ENCODE measurements at places on chromosomes 11 and 22.

DNA sequence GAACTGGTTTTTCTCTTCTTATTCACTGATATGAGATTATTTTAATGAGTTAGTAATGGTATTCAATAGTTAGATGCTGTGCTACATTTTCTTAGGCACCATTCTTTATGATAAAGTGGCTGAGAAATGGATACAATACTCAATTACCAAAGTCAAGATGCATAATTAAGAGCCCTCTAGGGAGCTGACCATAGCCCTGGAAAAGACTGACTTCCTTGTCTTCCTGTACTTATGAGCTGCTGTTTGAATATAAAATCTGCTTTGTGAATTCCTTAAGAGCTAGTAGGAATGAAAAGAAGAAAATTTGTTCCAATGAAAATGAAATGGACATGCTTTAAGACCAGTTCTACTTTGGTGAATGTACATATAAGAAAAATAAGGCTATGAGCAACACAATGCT is 452.3 kb downstream of the KCNA4 start:
- DNase-seq: no peak

DNA sequence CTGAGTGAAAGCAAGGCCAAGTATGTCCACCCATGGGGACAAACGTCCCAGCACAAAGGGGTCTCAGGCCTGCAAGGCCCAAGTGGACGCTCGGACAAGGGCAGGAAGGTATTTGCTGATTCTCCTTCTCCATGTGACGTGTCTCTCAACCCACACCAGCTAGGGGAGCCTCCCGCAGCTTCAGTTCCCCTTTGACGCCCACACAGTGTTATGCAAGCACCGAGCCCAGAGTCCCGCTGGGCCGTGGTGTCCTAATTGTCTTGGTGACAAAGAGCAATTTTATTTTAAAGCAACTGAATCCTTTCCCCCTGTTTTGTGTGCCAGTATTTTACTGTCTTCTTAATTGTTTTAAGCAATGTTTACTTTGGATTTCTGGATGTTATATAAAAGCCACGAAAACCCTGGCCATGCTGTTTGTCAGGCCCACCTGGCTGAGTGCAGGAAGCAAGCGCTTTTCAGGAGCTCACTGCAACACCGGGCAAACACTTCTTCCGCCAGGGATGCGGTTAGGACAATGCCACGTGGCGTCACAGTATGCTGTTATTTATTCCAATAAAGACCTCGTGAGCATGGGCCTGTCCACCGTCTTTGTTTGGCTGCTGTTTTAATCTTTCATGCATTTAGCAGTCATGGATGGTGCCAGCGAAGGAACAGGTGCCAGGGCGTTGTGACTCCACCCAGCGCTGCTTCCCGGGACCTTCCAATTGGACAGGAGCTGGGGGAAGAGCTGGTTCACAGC is 8.2 kb upstream of the PARVG start:
- peak; percentile 63 for DNase-seq

GRCh38 chr11:100831929-100832494 is 144.9 kb downstream of the ARHGAP42 start:
- no peak for DNase-seq

DNA sequence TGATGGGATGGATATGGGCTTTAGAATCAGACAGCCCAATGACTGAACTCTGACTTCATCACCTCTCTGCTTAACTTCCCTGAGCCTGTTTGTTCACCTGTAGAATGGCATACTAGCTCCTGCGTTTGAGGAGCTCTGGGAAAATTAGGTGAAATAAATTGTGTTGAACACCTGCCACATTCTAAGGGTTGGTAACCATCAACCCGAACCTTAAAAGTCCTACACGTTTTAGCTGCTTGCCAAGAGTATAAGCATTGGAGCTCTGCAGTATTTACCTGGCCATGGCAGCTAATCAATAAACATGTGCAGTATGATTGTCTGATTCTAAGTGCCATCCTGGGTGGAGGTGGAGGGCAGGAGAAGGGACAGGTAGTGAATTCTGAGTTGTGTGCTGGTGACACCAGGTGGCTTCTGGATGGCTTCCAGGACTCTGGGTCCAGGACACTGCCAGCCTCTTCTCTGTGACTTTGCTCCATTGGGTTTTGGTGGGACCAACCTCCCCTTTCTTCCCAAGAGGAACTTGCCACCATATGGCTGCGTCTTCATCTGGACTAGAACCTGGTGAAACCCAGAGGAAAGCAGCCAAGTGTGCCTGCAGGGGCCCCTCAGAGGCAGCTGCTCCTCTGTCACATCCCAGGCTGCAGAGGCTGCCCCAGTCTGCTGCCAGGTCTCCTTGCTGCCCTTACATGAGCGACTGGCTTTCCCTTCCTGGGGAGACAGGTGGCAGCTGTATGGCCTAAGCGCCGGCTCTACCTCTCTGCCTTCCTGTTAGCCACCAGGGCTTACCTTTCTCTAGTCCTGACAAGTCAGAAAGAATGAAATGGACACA is 85.6 kb downstream of the CACNG2 start:
- DNase-seq: no peak

DNA sequence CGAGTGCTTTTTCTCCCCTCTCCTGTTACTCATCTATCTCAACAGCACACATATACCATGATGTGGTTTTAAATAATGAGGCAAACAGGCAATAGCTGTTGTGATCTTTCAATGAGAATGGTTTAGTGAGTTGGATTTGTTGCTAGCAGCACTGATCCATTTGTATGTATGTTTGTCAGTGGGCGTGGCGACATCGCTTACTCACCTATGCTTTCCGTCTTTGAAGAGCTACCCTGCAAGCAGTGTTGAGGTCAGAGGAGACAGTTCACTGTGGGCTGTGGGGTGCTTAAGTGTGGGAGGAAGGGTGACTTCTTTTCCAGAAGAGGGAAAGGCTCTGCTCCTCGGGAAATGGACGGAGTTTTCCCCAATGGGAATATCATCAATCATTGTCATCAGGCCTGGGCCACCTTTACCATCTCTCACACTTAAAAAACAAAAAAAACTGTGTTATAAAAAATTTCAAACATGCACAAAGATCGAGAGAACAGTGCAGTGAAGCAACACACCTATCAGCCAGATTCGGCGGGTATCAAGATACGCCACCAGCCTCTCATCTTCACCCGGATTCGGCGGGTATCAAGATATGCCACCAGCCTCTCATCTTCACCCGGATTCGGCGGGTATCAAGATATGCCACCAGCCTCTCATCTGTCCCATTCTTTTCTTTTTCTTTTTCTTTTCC is 83.8 kb downstream of the TBC1D22A start:
- DNase-seq: no peak

GRCh38 chr22:23862103-23862502 is 4.4 kb downstream of the SLC2A11 start:
- no peak for DNase-seq

DNA sequence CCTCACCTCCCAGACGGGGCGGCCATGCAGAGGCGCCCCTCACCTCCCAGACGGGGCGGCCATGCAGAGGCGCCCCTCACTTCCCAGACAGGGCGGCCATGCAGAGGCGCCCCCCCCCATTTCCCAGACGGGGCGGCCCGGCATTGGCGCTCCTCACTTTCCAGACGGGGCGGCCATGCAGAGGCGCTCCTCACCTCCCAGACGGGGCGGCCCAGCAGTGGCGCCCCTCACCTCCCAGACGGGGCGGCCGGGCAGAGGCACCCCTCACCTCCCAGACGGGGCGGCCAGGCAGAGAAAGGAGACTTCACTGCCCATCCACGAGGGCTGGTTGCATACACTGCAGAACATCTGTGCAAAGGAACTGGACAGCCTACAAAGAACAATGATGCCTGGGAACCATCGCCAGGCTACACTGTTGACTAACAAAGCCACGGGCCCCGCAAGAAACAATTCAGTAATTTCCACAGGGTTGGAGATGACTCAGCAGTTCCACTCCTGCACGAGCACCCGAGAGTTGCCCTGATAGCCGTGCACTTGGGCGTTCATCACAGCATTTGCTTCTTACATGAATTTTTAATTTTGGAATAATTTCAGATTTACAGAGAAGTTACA is 58.7 kb downstream of the CTTN start:
- DNase-seq: no peak

GRCh38 chr22:44821741-44822475 is 69.5 kb downstream of the ARHGAP8 start:
- DNase-seq: no peak

DNA sequence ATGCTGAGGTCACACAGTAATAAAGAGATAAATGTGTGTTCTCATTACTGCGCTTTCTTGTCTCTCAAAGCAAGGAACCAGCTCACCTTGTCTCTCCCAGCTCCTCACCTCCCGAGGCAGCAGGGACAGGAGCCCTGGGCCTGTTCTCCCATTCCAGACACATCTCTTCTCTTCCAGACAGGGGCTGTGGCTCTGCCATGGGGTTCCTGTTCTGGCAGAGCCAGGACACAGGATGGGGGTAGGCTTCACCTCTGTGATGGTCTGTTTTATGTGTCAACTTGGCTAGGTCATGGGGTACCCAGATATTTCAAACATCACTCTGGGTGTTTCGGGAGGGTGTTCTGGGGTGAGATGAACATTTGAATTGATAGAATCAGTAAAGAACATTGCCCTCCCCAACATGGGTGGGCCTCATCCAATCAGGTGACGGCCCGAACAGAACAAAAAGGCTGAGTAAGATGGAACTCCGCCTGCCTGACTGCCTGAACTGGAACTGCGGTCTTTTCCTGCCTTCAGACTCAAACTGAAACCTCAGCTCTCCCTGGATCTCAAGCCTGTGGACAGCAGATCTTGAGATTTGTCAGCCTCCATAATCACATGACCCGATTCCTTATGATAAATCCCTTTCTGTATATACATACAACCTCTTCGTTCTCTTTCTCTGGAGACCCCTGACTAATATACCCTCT is 2.0 kb upstream of the VSIG10L2 start:
- no peak for DNase-seq

DNA sequence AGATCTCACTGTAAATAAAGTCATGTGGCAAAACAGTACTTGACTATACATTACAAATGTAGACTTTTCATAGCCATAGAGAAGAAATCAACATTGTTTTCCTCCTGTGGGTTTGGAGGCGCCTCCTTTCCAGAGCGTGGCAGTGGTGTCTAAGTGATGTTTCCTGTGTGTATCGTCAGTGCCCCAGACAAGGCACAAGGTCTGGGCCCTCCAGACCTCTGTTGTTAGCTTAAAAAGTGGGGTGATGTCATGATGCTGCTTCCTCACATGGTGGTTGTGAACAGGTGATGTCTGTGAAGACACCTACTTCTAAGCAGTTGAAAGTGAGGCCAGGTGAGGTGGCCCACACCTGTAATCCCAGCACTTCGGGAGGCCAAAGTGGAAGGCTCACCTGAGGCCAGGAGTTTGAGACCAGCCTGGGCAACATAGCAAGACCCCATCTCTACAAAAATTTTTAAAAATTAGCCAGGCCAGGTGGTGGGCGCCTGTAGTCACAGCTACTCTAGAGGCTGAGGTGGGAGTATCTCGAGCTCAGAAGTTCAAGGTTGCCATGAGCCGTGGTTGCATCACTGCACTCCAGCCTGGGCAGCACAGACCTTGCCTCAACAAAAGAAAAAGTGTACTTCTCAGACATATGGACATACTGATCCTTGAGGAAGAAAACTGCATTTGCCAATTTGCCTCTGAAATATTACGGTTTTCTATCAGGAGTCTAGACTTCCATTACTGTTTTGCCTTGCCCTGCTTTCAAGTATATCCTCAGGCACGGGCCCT is 15.7 kb downstream of the NUP50 start:
- no peak for DNase-seq

DNA sequence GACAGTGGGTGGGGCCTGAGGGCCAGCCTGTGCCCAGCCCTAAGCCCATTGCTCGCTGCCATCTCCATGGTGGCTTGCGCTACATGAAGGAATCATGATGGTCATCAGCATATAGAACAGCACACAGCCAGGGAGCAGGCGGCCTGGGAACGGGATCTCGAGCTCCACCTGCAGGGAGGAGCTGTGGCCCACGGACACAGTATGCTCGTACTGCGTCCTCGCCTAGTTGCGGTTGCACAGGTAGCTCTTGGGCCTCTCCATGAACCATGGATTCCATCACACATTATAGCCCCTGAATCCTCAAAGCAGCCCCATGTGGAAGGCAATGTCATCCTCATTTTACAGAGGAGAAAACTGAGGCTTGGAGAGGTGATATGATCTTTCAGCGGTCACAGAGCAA is 15.1 kb downstream of the SEC14L4 start:
- no peak for DNase-seq

DNA sequence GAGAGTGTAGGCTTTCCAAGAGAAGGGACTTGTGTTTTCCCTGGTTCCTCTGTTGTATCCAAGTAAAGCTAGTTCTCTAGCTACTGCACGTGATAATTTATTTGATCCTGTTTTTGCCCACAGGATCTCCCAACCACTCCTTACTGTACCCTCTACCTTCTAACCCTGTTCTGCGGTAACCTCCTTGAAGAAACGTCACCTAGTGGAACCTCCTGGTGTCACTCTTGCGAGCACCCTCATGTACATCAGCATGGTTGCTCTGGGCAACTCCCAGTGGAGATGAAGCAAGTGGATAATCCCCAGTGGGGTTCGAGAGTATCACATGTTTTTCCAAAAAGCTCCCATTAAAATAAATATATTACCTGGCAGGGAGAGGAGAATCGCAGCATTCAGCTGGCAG is 108.9 kb upstream of the CLMP start:
- DNase-seq: no peak

DNA sequence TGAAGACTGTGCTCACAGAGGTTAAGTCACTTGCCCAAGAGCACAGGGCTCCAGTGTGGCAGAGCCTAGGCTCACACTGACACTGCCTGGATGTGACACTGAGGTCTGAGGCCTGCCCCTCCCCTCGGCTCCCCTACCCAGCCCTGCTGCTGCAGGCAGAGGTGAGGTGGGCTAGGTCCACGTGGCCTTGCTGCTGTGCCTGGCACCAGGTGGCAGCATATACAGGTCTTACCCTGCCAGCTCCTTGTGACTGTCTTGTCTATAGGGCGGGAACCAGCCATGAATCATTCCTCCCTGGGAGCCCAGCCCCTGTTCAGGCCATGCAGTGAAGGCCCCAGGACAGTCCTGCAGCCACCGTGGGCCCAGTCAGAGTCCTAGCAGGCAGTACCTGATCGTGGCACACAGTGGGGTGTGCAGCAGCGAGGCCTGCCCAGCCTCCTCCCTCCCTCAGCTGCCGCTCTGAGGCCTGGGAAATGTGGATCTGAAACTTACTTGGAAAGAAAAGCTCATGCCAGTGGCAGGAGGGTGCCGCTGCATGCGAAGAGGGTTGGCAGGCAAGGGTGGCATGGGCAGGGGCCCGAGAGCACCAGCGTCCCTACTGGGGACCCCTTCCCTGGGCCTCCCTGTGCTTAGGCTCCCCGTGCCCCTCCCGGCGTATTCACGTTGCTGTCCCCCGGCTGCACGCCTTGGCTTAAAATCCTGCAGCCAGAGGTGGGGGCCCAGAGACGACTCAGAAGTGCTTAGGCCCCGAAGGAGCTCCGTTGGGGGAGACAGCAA is 1.2 kb upstream of the CERK start:
- DNase-seq: no peak

- no peak for DNase-seq
Measured at GRCh38 chr11:6203327-6203726, 2.0 kb upstream of the C11orf42 start.

All from GM18507 (cell line).